ENCODE measurements at places on chromosomes 6 and 20.

DNA sequence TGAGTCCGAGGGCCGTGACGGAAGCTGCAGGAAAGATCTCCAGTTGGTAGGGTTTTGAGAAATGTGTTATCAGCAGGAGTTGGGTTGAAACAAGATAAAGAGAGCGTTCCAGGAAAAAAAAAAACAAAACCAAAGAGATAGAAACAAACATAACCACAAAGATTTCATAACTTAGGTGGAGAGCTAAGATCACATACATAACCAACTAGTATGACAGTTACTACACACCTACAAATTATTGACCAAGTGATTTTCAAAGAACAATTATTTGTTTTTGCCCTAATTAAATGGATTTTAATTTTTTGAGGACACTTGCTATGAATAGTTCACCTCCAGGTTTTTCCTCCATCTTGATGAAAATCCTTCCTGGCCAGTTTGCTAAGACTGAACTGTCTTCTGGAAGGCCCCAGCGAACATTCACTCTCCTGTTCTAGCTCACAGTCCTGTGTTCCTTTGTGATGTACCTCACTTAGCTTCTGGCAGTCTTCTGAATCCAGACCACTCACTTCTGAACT lies 69.4 kb downstream of the SNX9 start:
- peak; percentile 42 for DNase-seq

GRCh38 chr6:124131779-124132178 lies 328.1 kb downstream of the NKAIN2 start:
- no peak for DNase-seq

DNA sequence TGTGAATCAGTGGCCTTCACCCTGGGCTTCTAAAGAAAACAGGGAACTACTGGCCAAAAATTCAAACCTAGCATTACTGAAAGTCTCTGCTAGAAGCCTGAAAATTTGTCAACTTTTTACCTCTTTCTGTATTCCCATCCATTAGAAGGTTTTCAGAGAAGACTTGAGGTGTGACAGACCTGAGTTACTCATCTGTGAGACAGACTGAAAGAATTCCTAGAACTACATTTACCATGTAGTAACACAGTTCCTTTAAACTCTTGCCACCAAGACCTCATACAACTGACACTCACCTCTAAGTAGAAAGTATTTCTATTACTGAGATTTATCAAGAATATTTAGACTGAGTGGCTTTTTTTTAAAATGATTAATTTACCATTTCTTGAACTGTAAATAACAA lies 4.5 kb downstream of the DPM1 start:
- no peak for DNase-seq

DNA sequence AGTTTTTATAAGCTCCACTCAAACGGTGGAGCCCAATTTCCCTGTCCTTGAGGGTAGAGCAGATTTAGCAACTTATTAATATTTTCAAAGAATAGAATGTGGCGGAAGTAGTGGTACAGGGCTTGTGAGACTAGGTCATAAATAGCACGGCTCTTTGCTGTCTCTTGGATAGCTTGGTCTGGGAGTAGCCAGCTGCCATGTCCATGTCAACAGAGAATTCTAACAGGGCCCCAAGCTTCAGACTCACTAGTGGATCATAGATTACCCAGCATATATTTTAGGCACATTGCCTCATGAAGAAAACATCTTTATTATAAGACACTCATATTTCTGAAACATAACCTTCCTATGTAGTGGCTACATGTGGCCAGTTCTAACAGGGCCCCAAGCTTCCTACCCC lies 755.7 kb downstream of the HDGFL1 start:
- DNase-seq = no peak

- DNase-seq = no peak
These were observed 306.4 kb upstream of the PRND start for GRCh38 chr20:4415281-4415680.

GRCh38 chr6:133610971-133611370 lies 277.9 kb upstream of the TCF21 start:
- DNase-seq = no peak

- no peak for DNase-seq
These were observed 367.8 kb downstream of the ZFAND3 start for GRCh38 chr6:38187325-38187724.

GRCh38 chr20:1005452-1006027 lies 3.4 kb upstream of the RSPO4 start:
- DNase-seq = peak; percentile 35

DNA sequence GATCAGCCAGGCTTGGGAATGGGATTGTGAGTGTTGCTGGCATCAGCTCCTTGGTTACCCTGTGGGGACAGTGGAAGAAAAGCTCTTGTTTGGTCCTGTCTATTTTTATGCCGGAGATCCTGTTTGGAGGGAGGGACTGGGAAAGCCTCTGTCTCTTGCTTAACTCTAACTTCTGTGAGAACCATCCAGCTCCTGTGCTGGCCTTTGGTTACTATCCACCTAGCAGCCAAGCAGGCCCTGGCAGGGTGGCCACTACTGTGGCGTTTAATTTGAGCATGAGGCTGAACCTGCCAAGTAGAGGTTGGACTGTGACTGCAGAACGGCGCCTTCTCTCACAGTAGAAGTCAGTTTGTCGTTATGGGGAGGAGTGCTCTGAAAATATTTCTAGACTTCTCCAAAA lies 193.3 kb downstream of the UTRN start:
- DNase-seq = no peak

GRCh38 chr6:161274898-161275297 lies 1.0 kb upstream of the AGPAT4 start:
- no peak for DNase-seq

- no peak for DNase-seq
These were observed 7.8 kb downstream of the SIM1 start for GRCh38 chr6:100456908-100457235.

GRCh38 chr20:25259788-25260254 lies 11.9 kb downstream of the PYGB start:
- no peak for DNase-seq

DNA sequence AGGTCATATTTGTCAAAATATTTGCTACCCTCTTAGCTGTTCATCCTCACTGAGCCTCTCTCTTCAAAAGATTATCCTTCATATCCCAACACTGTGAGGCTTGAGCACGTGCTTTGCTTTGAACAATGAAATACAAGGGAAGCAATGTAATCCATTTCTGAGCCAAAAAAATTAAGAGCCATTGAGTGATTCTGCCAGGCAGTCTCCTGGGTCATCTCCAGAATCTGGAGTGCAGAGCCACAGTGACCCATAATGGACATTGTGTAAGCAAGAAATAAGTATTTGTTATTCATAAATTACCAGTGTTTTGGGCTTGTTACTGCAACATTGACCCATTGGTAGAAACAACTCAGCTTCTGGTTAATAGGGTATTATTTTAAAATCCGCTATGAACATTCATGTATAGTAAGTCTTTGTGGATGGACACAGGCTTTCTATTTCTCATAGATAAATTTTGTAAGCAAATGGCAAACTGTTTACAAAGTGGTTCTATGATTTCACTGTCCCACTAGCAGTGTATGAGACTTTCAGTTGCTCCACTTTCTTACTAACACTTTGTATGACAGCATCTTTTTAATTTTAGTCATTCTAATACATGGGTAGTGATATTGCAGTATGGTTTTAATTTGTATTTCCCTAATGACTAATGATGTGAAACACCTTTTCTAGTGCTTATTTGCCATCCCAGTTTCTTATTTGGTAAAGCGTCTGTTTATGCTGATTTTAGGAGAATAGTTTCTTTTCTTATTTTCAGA lies 358.2 kb downstream of the PLCB1 start:
- DNase-seq = no peak

- no peak for DNase-seq
These were observed 4.9 kb upstream of the FKBP1A start for GRCh38 chr20:1397710-1398109.

GRCh38 chr6:7087066-7087465 lies 20.7 kb upstream of the RREB1 start:
- DNase-seq = no peak

GRCh38 chr6:109091314-109092024 lies 3.2 kb downstream of the SESN1 start:
- DNase-seq = no peak

DNA sequence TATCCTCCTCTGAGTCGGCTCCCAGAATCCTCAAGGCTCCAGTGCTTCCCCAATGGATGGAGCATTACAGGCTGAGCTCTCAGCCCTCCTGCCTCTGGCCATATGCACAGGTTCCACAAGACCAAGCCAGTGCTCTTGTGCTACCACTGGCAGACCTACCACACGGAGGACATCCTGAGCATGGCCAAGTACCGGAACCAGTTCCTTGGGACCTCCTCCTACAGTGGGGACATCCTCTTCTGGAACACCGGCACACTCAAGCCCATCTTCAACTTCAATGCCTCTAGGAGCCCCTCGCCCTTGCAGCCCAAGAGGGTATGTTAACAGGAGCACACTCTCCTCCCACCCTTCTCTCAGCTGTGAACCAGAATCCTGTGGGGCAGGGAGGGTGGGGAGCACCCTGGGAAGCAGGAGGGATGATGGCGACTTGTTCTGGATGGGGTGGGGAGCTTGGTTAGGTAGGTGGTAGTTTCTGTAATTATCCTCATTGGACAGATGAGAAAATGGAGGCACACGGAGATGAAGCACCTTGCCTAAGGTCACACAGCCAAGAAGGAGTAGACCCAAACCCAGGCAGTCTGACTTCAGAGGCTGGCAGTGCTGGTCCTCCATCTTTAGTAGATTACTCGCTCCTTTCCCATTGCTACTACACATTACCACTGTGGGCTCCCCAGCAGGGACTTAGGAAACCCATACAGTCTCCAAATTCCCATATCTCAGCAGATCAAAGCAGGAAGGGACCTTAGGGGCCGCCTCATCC lies 58.6 kb downstream of the EFCAB8 start:
- no peak for DNase-seq

- no peak for DNase-seq
These were observed 887.3 kb downstream of the PHF3 start for GRCh38 chr6:64522859-64523258.

- no peak for DNase-seq
These were observed at the start of gene KCNS1 for GRCh38 chr20:45100563-45101245. TSS of gene KCNS1 (minus strand) at chr20:45101127. CDS start at chr20:45099236, 1,891 bp downstream.

- DNase-seq = no peak
These were observed 47.4 kb downstream of the SLC35B3 start for GRCh38 chr6:8387942-8388437.

DNA sequence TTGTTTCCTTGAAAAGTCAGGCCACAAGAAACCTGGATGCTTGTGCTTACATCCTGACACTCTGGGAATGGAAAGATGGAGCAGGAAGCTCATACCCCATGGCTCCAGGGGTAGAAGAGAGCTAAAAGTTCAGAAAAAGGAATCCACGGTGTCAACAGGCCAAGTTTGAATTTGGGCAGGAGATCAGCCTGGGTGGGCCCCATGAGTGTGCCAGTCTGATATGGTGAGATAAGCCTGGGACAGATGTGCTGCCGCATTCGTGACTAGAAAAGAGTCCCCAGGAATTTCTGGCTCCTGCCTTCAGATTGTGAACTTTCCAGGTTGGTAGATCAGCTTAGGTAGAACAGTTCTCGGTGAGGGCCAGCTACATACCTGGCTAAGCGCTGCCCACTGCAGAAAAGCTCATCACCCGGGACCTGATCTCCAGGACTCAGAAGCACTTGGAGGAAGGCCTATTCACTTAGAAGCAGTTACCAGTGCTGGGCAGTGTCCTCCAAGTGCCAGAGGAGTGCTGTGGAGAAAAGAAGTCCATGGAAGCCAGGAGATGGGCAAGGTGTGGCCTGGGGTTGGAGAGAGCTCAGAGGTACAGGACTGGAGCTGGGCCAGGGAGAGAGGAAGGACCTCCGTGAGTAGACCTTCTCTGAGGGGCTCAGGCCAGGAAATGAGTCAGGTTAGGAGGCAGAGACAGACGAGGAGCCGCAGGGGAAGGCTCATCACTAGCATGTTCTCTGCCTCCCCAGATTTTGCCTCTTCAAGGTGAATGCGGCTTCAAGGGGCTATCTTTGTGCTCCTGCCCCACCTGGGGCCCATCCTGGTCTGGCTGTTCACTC lies at the start of gene TSPO2:
Gene TSPO2, plus strand, starts transcription at position 242 of the 830 bp plus-strand sequence. Its CDS starts 519 bp downstream, at position 761.
- DNase-seq = no peak

GRCh38 chr6:119140196-119141140 lies 62.0 kb upstream of the FAM184A start:
- DNase-seq = no peak

DNA sequence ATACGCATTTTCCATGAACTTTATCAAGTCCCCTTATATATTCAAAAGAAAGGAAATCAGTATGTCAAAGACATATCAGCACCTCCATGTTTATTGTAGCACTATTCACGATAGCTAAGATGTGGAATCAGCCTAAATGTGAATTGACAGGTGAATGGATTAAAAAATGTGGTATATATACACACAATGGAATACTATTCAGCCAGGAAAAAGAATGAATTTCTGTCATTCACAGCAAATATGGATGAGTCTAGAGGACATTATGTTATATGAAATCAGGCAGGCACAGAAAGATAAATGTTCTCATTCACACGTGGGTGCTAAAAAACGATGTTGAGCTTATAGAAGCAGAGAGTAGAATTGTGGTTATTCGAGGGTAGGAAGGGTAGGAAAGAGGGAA lies 5.3 kb downstream of the FIG4 start:
- no peak for DNase-seq

- DNase-seq = no peak
These were observed 121.3 kb downstream of the VEGFA start for GRCh38 chr6:43891072-43891870.

DNA sequence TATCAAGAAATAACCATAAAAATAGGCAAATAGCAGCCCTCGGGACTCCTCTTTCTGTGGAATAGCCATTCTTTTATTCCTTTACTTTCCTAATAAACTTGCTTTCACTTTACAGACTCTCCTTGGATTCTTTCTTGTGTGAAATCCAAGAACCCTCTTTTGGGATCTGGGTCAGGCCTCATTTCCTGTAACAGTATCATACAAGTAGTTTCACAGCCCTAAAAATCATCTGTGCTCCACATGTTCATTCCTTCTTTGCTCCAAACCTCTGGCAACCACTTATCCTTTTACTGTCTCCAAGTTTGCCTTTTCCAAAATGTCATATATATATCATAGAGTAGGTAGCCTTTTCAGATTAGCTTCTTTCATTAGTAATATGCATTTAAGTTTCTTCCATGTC lies 13.5 kb upstream of the NT5E start:
- no peak for DNase-seq

- no peak for DNase-seq
These were observed 19.8 kb upstream of the KCNG1 start for GRCh38 chr20:51042657-51043247.

GRCh38 chr6:100484474-100484873 lies 19.8 kb upstream of the SIM1 start:
- no peak for DNase-seq

- DNase-seq = no peak
These were observed 39.6 kb downstream of the ELMO2 start for GRCh38 chr20:46366826-46367225.
